ENCODE measurements at places on chromosomes 1 and 21.

DNA sequence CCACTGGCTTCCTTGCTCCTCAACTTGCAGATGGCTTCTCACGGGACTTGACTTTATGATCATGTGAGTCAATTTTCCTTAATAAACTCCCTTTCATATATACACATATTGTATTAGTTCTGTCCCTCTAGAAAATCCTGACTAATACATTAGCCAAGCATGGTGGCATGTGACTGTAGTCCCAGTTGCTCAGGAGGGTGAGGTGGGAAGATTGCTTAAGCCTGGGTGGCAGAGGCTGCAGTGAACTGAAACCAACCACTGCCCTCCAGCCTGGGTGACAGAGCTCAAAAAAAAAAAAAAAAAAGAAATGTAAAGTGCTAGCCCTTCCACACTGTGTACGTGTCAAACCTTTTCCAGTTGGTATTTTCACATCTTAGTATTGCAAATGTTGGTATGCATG is 857.0 kb downstream of the LTN1 start:
- no peak for DNase-seq

DNA sequence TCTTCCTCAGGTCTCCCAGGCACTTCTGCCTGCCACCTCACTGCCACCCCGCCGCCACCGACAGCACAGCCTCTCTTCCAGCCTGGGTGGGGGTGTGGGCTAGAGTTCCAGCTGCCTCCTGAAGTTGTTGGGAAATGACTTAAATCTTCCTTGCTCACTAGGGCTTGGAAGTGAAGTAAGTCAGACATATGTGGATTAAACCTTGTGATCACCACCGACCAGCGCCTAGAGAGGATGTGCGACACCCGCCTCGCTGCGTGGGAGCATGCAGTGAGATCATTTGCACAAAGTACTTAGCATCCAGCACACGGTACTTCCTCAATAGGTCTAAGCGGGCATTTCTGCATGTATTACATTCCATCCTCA is 71.4 kb upstream of the FAM20B start:
- DNase-seq, result no peak

GRCh38 chr1:17335821-17336710 is 28.1 kb downstream of the PADI4 start:
- DNase-seq, result no peak

DNA sequence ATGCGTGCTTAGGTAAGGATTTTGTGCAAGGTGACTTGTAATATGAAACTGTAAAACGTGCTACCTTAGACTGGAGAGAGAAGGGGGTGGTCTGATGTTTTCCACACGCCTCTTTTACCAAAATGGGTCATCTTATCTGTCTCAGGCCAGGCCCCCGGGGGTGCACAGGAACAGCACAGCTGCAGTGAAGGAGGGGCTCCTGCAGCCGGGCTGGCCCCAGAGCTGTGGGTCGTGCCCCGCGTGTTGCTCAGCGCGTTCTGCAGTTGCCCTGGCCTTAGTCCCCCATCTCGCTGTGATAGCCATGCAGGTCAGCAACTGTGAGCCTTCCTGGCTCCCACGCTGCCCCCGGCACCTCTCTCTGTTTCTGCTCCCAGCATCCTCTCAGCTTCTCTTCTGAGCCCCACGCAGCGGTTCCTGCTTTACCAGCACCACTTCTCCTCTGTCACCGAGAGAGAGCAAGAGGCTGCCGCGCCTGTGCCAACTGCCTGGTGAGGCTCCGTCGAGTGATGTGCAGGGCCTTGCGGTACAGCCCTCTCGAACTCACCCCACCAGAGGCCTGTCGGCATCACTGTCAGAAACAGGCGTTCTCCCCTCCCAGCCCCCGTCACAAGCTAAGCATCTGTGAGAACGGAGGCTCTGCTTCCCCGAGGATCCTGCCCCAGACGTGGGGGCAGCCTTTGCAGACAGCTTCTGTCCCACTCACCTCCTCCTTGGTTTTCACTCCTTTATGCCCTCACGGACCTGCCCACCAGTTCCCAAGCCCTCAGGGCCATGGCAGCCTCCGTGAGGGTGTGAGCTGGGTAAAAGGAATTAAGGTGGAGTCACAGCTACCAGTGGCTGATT is 73.3 kb downstream of the ADARB1 start:
- DNase-seq, result no peak

GRCh38 chr1:200081969-200082245 is 54.4 kb downstream of the NR5A2 start:
- no peak for DNase-seq

GRCh38 chr1:111976842-111977241 is 12.6 kb downstream of the KCND3 start:
- no peak for DNase-seq

GRCh38 chr1:165224504-165224903 is 132.0 kb downstream of the LMX1A start:
- DNase-seq, result no peak

DNA sequence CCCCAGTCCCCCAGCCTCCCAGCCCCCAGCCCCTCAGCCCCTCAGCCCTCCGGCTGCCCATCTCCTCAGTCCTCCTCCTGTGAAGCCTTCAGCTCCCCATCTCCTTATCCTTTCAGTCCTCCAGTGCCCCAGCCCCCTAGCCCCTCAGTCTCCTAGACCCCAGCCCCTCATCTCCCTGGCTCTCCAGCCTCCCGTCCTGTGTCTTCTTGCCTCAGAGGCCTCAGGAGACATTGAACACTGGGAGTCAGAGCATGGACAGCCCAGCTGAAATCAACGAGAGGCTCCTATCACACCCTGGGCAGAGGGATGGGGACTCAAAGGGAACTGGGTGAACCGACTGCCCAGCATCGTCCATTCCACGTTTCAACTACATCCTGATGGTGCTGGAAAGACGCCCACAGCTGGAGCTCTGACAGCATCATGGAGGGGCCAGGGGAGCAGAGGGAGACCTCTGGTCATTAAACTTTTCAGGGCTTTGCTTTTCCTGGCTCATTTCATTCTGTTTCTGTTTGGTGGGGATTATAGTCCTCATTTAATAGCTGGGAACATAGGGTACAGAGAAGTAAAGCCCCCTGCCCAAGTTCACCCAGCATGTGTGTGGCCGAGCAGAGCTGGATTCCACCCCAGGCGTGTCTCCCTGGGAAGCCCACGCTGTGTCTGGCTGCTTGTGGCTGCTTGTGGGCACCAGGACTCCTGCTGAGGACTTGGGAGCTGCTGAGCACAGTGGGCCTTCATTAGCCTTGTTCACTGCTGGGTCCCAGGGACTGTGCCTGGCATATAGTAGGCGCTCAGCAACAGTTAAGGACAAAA is 396.7 kb downstream of the PTPRU start:
- DNase-seq, result no peak

- no peak for DNase-seq
These were observed 100.7 kb downstream of the MTR start for GRCh38 chr1:236895665-236896387.

GRCh38 chr1:8422510-8423268 is 104.8 kb downstream of the SLC45A1 start:
- no peak for DNase-seq

- DNase-seq, result no peak
These were observed 7.2 kb upstream of the VSIG8 start for GRCh38 chr1:159869607-159870006.

DNA sequence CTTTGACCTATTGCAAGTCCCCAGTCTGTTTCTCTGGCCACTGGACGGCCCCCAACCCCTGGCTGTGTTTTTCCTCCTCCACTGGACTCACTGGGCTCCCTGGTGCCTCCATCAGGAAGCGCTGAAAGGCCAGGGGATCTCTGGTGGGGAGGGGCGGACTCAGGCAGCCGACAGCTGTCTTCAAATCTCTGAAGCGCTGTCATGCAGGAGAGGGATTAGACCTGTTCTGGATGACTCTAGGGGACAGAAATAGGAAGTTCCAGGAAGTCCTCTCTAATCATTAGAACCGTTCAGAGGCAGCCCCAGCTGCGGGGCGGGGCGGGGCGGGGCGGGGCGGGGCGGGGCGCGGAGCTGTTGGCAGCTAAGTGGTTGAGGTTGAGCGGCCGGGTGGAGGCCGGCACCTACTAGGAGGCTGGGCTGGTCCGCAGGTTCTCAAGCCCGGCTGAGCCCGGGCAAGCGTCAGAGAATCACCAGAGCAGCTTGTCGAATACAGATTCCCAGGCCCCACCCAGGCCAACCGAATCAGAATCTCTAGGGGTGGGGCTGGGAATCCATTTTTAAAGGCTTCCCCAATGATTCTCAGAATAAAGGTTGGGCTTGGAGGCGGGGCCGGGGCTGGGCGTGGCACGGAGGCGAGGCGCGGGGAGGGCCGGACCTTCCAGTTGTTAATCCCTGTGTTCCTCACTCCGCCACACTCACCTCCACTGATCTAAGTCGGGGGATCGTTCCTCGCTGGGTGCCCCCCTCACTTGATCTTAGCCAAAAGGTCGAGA is 11.4 kb upstream of the PHLDA3 start:
- no peak for DNase-seq

- no peak for DNase-seq
These were observed 104.5 kb downstream of the NGF start for GRCh38 chr1:115233598-115233997.

DNA sequence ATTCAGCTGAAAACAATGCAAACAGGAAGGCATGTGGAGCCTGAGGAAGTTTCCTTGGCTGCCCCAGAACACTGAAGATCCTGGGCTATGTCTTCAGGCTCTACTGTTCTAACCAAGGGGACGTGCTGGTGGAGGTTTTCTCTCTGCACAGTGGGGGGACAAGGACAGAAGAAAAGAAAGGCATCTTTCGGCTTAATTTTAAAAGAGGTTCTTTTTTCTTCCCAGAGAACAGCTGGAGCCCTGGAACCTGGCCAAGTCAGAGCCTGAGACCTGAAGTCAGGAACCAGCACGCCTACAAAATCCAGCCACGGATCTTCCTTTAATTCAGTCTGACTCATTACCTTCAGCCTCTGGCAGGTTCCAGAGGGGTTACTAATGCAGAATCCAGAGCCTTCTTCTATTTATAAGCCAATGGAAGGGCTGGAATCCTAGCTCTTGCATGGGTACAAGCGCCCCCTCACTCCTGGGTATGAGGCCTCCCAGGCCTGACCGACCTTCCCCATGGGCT is 19.8 kb downstream of the CTNNBIP1 start:
- no peak for DNase-seq

DNA sequence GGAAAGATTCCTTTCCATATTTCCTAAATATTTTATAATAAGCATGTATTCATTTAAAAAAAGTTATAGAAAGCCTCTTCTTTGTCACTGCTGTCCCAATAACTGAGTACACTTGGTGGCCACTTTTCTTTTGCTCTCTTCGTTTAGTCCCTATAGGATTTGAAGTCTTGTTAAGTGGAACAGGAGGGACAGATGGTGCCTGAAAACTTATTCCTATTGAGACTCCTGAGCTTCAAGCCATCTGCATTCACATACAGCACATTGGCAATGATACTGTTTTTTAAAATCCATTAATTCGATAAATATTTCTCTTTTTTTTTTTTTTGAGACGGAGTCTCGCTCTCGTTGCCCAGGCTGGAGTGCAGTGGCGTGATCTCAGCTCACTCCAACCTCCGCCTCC is 2.0 kb upstream of the ZBTB40 start:
- DNase-seq, result no peak

DNA sequence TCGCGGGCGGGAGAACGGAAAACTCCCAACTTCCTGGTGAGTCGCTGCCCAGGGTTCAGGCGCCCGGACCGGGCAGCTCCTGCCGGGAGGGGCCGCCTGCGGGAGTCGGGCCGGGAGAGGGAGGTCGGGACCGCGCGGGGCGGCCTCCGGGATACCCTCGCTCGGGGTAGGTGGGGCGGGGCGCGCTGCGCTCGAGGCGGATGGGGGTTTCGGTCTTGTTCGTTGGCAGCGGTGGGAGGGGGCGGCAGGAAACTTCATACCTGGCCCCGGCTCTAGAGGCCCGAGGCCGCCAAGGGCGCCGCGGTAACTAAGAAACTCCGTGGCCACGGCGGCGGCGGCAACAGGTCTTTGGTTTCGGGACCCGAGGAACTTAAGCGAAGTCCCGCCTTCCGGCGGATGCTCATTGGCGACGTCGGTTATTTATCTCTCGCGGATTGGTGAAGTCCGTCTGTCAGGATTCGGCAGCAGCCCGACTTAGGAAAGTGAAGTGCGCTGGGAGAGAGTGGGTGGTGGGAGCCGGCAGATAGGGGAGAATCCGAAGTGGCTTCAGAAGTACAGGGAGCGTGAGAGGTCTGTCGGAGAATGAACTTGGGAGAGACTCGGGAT is 546 bp downstream of the NEK7 start:
- no peak for DNase-seq

- DNase-seq, result no peak
These were observed 66.0 kb downstream of the ZMYM4 start for GRCh38 chr1:35334485-35334884.

GRCh38 chr1:184748740-184749139 is 5.9 kb downstream of the EDEM3 start:
- no peak for DNase-seq

- no peak for DNase-seq
These were observed 53.4 kb downstream of the GADD45A start for GRCh38 chr1:67738401-67738800.

- DNase-seq, result no peak
These were observed 106.7 kb downstream of the FAF1 start for GRCh38 chr1:50853325-50853724.

DNA sequence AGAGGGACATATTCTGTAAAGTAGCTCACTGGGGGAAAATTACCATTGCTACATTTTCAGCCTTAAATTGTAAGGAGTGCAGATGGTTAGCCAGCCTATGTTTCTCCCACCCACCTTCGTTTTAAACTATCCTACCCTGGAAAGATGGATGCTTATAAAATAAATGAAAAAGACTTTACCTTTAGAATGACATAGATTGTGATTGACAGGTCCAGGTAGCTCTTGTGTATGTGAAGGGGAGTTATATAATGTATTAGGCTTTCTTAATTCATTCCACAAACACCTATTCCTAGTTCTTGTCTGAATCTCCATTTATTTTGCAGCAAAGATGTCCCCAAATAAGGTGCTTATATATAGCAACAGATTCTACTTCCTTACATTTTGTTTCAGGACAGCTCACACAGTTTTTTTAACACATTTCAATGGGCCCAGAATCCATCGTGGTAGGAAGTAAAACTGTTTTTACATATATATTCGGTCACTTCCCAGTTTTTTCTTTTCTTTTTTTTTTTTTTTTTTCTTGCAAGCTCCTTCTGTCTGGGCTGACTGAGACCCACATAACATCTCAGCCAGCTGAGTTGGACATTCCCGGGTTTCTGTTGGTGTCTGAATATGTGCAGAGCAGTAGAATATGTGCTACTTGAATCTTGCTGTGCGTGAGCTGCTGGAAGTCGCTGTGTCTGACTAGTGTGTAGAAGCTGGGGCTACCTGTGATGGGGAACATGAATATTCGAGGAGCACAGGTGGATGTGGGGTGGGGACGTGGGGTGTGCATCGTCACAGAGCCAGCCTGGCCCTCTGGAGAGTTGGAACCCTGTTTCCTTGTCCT is 27.8 kb downstream of the UCK2 start:
- no peak for DNase-seq
